Lung microvascular endothelial cell (primary cell): ENCODE measurements at places on chromosomes 2 and 18.
A peak's percentile ranks its signal among the peaks of the same experiment; 100 is the strongest.

- peak; percentile 77 for DNase-seq
Measured at GRCh38 chr2:9630117-9630735, 571 bp downstream of the YWHAQ start.

DNA sequence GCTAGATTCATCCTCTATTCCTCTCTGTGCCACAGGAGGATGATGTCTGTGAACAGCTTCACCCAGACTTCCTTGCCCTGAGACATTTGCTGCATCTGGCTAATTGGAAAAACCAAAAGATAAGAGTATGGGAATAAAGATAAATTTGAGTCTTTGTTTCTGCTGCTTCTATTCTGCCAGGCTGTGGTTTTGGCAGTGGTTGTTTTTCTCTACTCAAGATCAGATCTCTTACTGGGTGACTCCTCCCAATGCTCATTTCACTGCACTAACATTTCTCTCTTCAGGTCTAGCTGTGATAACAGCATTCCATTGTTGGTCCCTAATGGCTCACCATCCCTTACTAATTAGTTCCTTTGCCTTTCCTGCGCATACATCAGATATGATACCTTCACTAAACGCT, 89.5 kb downstream of the CALCRL start:
- DNase-seq: no peak

- DNase-seq: no peak
Measured at GRCh38 chr2:21770787-21771186, 647.0 kb downstream of the TDRD15 start.

DNA sequence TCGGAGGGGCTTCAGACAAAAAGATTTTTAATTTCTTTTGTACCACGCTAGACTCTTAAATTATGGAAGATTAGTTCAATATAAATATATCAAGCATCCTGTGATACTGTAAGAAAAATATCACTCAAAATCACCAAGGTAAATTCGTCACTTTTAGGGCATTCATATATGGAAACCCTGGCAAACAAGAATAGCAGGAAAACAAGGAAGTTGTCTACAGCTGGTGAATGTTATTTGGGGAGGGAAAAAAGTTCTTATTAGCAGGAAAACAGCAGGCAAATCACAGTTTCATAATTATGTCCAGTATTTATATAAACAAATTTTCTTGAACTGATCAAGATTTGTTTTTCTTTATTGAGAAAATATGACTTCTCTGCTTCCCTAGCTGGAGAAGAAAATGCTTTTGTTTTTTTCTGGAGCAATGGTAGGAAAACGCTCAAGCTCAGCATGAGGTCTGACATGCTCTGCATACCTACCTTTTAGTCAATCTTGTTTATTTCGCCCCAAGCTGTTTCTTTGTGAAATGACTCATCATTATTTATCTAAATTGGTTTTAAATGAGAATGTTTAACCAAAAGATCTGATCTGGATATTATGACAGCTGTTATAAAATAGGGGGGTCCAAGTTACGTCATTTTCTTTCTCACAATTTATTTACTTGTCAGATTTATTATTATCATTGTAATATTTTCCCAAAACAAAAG, 14.7 kb downstream of the LINC00305 start:
- DNase-seq: no peak

DNA sequence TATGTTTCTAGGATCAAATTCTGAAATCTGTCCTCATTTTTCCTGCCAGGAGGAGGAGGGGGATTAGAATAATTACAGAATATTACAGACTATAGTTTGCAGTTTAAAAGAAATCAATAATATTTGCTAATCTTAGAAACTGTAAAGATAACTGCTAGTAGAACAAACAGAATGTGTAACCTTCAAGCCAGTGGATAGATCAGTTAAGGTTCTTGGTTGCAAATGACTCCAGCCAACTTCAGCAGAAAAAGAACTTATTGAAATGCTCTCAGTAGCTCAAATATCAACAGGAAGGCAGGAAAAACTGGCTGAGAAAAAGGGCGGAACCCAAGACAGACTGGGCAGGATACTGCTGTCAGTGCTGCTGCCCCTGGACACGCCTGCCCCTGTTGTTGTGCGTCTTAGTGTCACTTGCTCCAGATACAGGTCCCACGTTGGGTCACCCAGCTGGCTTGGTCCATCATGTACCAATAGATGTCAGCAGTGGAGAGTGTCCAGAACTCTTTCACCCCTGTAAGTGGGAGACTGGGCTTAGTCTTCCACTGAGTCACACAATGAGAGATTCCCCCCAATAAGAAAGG, 10.2 kb downstream of the NMUR1 start:
- no peak for DNase-seq

- DNase-seq: no peak
Measured at GRCh38 chr2:160283675-160284074, 83.6 kb upstream of the ITGB6 start.
